ENCODE measurements at places on chromosomes 2 and 18. TPM values are rescaled to one million over a fixed set of nuclear protein-coding genes. Genes with fewer than 3 reads are reported as not detected.

- no peak for DNase-seq
These were observed 41.0 kb downstream of the LPIN2 start for GRCh38 chr18:2971741-2972552.

DNA sequence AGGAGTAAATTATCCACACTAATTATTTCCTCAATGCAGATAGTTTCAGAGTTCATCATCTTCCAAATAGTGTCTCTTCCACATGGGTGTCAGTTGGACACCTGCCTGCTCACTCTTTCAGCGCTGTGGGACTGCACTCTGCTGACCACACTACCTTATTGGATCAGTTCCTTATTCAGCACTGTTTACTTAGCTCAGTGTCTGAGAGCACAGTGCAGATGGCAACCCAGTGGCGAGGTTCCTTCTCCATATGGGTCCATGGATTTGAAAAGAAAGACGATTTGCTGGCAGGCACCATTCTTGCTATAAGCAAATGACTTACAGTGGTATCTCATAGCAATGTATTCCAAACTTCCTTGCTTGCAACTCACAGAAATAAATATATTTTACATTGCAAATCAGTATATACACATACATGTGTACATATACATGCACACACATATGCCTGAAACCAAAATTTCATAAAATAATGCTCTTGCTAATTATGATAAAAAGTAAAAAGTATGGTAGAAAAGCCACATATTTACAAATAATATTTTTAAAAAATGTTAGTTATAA lies 354.8 kb downstream of the INSIG2 start:
- no peak for DNase-seq

GRCh38 chr2:238114851-238115660 lies 14.9 kb downstream of the ESPNL start:
- DNase-seq: no peak

GRCh38 chr2:14560716-14561115 lies 71.8 kb upstream of the LRATD1 start:
- DNase-seq: no peak

- no peak for DNase-seq
These were observed 259.2 kb downstream of the OSR1 start for GRCh38 chr2:19099181-19099580.

- DNase-seq: no peak
These were observed 18.0 kb downstream of the DYTN start for GRCh38 chr2:206700156-206700555.

DNA sequence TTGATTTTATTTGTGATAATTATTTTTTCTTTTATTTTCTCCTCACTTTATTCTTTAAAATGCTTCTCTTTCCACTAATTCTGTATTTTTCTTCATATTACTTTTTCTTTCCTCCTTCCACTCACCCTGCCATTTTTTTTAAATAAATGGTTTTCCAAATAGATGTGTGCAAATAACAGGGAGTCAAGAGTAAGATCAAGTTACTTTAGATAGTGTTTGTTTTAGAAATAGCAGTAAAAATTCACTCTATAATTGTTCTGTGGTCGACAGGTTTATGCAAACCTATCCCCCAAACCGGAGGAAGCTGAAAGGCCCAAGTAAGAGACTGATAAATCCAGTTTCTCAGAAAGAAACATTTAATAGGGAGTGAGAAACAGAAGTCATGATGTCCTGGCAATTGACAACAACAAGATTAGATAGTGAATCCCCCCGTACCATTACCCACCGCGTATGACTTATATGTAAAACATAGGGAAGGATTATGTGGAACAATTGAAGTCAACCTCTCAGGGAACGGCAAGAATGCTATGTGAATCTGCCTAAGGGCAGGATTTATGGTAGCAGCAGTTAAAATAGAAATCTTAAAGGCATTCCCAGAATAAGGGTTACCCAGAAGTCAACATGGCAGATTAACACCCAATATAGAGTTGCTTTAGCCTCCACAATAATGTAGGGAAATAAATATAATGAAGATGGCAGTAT lies 75.5 kb downstream of the KYNU start:
- no peak for DNase-seq

- DNase-seq: no peak
These were observed 671.9 kb upstream of the SOX11 start for GRCh38 chr2:5020116-5020875.

The GAREM1 gene
- polyA plus RNA-seq: 34.2 TPM

- DNase-seq: no peak
These were observed 304.4 kb upstream of the SLC39A10 start for GRCh38 chr2:195352581-195352980.

DNA sequence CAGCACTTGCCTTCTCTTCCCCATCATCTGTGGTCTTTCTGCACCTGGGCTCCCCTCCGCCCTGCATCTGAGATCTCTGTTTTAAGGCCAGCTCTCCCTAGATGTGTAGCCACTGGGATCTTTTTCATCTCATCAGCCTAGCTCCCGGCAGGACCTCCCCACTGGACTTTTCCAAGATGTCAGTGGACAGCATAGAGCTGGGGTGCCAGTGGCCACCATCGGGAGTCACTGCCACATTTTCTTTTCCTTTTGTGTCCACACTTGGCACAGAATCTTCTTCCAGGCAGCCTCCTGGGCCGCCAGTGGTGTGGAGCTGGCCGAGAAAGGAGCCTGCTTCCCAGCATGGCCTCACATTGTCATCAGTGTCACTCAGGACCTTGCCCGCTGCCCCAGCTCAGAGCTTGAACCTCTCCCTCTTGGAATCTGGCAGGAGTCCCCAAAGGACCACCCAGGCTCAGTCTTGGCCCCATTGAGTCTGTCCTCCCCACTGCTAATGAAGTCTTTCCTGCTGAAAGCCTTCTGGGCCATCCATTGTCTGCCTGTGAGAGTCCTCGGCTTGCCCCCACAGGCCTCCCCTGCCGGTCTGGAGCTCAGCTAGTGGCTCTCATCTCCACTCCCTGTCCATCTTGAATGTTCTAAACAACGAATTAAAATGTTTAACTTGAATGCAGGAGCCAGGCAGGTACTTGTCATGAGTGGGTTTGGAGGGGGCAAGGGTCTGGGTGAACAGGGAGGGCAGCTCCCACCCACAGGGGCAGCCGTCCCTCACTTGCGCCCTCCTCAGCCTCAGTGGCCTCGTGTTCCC lies 324.4 kb downstream of the GBX2 start:
- DNase-seq: no peak

- DNase-seq: no peak
These were observed 1.8 kb downstream of the LCLAT1 start for GRCh38 chr2:30448866-30449265.

GRCh38 chr2:127675331-127676261 lies at the start of gene LIMS2:
TSS of gene LIMS2 (minus strand) at chr2:127675530. CDS start at chr2:127675024, 506 bp downstream.
- DNase-seq: no peak

GRCh38 chr2:52571380-52572347 lies 1195.9 kb upstream of the CHAC2 start:
- DNase-seq: no peak

GRCh38 chr18:63187791-63188460 lies 131.6 kb downstream of the BCL2 start:
- no peak for DNase-seq

The TRIM43 gene
- polyA plus RNA-seq: 1.00 TPM

DNA sequence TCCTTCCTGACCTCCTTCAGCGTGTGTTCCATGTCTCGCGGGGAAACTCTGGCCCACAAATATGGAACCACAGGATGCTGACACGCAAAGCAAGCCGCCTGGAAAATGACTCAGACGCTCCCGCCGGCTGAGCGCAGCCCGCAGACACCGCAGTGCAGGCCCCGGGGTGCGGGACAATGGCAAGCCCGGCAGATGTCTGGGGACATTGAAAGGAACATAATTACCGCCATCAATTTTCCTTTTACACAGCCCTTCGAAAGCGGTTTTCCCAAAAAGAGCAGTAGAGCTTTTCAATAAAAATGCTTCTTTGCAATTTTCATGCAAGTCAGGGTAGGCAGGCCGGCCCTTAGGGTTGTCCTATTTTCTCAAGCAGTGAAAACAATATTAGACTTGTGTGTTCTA lies 159.2 kb upstream of the SH3BP4 start:
- DNase-seq: no peak

GRCh38 chr18:32072321-32072720 lies 19.4 kb upstream of the RNF138 start:
- no peak for DNase-seq

GRCh38 chr2:190762566-190762965 lies 113.7 kb downstream of the NAB1 start:
- DNase-seq: no peak

GRCh38 chr2:152445791-152446201 lies 110.8 kb downstream of the FMNL2 start:
- DNase-seq: no peak

DNA sequence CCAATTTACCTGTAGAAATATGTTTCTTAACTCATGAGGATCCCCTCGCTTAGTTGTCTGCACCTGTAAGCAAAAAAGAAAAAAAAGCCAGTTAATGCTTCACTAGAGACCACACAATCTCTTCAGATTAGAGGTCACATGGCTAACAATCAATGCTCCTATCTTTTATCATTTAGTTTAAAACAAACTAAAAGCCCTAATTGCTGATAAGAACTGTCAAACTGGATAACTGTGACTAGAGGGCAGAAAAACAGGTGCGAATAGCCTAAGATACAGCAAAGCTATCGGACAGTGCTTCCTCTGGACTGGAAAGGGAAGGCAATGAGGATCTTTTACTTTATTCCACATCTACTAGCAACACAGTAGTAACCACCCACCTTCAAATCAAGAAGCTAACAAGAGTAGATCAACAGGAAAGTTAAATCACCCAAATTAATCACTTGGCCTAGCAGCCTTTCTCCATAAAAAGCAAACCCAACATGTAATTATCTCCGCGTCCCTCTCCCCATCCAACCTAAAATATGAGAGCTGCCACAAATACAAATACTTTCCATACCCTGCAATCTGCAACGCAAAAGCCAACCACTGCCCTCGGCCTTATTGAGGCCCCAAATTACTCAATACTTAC lies 734 bp downstream of the SLC25A12 start:
- no peak for DNase-seq
